Panc1 (cell line): ENCODE measurements at places on chromosomes 2 and 18.

GRCh38 chr2:231800493-231801091 lies 14.3 kb downstream of the COPS7B start:
- DNase-seq: no peak

DNA sequence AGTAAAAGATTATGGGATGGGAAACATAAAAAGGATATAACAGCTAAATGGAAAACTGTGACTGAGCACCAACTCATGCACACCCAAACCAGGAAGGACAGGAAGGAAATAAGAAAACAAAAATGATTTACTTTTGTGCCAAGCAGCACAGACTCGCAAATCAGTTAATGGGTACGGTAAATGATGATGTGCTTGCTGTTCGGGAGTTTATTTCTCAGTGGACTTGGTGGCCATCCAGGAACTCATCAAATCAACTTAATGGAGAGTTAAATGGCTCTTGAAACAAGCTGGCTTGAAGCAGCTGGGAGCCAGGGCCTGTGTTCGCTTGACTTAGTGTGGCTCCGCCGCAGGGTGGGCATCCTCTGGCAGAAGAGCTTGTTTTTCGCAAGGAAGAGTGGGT lies 36.2 kb downstream of the MTCL1 start:
- no peak for DNase-seq

DNA sequence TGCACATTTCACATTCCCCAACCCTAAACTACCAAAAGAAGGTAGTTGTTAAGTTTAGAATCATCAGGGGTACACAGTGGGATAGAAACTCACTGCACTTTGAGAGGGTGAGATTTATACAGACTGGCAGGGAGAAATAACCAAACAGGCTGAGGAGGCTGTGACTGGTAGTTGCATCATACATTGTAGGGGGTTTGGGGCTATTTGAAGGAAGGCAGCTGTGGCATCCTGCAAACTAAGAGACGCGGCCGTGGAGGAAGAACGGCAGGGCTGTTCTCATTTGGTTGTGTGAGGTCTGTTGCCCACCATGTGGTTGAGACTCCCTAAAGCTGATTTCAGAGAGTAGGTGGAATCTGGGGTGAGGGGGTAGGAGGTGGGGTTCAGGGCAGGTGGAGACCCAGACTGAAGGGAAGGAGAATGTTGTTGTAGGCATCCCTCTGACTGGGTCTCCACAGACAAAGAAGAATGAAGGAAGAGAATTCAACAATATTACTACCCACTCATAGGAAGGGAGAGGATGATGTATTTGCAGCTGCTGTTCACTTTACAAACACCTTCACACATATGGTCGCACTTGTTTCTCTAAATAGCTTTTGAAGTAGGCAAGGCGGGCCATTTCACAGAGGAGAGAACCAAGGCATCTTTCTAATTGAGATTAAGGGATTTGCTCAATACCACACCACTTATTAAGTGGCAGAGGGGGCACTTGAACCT lies 170.9 kb upstream of the SIX2 start:
- DNase-seq: no peak

- no peak for DNase-seq
Measured at GRCh38 chr2:179842498-179843153, 18.8 kb downstream of the ZNF385B start.
